ENCODE measurements at places on chromosomes 3 and 15.

DNA sequence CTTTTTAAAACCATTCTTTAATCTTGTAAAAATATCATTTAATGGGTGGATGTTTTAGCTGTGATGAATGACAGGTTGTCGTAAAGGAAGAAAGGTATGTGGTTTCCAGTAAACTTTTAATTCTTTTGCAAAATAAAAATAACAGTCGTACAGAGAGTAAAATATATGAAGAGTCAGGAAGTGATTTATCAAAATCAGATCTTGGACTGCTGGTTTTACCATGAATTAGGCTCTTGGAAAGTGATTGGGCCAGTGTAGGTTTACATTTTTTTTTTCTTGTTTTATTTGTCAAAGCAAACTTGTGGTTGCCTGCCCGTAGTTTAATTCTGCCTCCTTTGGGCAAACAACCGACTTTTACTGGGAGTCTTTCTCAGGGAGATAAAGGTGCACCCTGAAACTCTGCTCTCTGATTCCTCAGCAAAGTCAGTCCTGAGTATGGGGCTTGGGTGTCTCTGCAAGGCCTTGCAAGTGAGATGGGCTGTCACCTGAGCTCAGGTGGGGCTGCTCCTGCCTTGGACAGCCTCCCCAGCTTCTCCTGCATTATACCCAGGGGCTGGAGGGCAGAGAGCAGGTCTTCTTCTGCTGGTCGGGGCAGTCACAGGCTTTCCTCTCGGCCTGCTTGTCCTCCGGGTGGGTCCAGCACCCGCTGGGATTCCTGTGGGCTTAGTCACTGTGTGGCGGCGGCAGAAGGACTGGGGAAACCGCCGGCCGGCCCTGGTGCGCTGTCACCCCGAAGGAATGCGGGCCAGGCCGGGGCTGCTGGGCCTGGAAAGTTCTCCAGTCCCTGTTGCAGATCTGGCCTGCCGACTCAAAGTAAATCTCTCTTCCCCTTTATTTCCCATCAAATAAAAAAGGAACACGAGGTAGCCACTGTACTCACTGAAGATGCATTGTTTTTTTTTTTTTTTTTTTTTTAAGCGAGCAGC, 79.0 kb downstream of the IGF1R start:
- DNase-seq, result peak; percentile 5

DNA sequence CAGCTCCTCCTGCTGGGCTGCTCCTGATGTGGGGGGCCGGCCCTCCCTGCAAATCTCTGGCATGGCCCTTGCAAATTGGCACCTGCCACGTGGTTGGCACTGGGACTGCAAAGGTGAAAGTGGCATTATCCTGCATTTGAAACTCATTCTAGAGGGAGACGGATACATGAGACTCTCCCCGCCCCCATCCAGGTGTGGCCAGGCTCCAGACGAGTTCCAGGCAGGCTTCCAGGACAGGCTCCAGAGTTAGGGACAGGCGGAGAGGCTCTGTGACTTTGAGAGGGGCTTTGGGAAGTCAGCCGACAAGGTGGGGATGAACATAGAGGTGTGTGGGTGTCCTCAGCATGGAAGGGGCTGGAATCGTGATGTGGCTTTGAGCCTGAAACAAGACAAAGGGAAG, 178.5 kb downstream of the APBA2 start:
- DNase-seq, result no peak

- DNase-seq, result no peak
Observed at GRCh38 chr3:97686258-97686657, 78.3 kb upstream of the ARL6 start.

DNA sequence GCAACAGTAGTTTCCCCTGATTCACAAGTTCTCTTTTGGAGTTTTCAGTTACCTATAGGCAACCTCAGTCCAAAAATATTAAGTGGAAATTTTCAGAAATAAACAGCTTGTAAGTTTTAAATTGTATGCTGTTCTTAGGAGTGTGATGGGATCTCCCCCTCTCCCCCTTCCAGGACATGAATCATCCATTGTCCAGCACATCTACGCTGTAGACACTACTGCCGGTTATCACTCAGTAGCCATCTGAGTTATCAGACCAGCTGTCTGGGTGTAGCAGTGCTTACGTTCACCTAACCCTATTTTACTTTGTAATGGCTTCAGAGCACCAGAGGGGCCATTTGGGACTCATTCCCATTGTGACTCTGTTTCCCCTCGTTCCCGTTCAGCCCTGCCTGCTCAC, 96.7 kb upstream of the PLXNA1 start:
- no peak for DNase-seq

- DNase-seq, result no peak
Observed at GRCh38 chr3:158569794-158570193, 1.2 kb upstream of the MLF1 start.

- DNase-seq, result no peak
Observed at GRCh38 chr15:71341811-71342550, 226.7 kb downstream of the THSD4 start.

- DNase-seq, result peak; percentile 83
Observed at GRCh38 chr3:46095307-46095706, 68.0 kb upstream of the XCR1 start.

GRCh38 chr3:104855702-104856101, 511.0 kb upstream of the ALCAM start:
- DNase-seq, result no peak

- no peak for DNase-seq
Observed at GRCh38 chr3:171680726-171681411, 129.4 kb downstream of the PLD1 start.

DNA sequence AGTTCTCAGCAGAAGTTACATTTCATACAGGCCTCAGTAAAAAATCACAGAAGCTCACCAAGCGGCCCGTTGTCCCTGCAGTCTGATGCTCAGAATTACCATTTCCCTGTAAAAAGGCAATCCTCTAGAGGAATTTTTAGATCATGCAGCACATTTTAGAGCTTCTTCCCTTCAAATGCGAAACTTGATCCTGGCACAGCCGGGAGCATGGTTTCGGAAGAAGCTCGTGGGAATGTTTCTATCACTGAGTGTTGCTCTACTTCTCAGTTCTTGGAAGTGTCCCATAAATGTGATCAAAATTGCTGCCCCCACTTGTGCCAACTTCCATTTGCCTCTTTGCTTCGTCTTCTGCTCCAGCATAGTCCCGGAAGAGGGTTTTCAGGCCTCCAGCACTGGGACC, 3.8 kb upstream of the H1-8 start:
- DNase-seq, result no peak

GRCh38 chr3:12824299-12824698, 17.1 kb downstream of the RPL32 start:
- DNase-seq, result no peak

GRCh38 chr3:102480139-102480538, 45.3 kb downstream of the ZPLD1 start:
- no peak for DNase-seq

Measured in germinal center (tissue), 1 donor.